ENCODE measurements at places on chromosomes 2 and 18. TPM values are rescaled to one million over a fixed set of nuclear protein-coding genes. Genes with fewer than 3 reads are reported as not detected.

The C1GALT1C1L gene
- total RNA-seq = 2.8 TPM

The SCN7A gene
- not detected for total RNA-seq

The AMER3 gene
- not detected for total RNA-seq

The DOCK10 gene
- total RNA-seq = 33.5 TPM

The RFTN2 gene
- total RNA-seq = not detected

The LCT gene
- not detected for total RNA-seq

The ABCG8 gene
- total RNA-seq = not detected
